ENCODE measurements at places on chromosomes 3 and 15.

DNA sequence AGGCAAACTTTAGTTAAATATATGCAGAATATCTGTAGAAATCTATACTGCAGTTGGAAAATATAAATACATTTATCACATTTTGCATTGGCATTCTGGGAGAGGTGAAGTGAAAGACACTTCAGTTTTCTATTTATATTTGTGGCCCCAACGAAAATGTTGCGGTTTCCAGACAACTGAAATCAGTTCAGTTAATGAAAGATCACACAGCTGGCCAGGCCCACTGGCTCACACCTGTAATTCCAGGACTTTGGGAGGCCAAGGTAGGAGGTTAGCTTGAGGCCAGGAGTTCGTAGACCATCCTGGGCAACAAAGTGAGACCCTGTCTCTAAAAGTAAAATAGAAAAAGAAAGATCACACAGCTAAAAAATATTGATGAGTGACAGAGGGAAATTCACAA is 11.9 kb upstream of the CLASP2 start:
- no peak for DNase-seq

GRCh38 chr15:59349680-59350420 is 22.8 kb downstream of the MYO1E start:
- peak; percentile 38 for DNase-seq

DNA sequence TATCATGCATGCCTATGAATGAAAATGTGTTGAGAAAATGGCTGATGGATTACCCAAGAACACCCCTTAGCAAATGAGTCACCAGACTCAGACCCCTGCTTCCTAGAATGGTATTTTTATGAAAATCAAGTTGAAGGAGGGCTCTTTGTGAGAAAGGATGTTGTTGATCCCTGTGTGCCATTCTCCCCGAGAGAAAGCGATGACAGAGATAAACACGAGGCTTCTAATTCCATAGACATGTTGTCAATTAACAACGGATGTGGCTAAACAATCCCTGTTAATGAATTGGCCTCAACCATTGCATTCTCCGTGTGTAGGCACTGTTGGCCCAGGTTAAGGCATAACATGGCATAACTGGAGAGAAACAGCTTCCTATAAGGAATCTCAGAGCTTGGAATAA is 5.8 kb upstream of the OXTR start:
- DNase-seq = no peak

DNA sequence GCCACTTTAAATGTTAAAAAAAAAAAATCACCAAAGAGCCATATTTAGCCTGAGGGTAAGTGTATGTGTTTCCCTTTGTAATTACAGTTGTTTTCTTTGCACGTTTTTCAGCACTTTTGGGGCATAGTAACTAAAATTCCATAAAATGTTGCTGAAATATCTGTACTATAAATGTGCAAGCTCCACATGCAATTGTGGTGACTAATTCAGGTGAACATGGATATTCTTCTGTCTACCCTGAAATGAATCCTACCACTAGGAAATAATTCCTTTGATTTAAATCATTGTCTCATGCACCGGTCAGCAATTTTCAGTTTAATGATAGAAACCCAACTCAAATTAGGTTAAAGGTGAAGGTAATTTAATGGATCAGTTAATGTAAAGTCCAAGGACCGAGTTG is 13.1 kb upstream of the TFG start:
- DNase-seq = no peak

- no peak for DNase-seq
These were observed 247.4 kb upstream of the TPM1 start for GRCh38 chr15:62795171-62795570.

DNA sequence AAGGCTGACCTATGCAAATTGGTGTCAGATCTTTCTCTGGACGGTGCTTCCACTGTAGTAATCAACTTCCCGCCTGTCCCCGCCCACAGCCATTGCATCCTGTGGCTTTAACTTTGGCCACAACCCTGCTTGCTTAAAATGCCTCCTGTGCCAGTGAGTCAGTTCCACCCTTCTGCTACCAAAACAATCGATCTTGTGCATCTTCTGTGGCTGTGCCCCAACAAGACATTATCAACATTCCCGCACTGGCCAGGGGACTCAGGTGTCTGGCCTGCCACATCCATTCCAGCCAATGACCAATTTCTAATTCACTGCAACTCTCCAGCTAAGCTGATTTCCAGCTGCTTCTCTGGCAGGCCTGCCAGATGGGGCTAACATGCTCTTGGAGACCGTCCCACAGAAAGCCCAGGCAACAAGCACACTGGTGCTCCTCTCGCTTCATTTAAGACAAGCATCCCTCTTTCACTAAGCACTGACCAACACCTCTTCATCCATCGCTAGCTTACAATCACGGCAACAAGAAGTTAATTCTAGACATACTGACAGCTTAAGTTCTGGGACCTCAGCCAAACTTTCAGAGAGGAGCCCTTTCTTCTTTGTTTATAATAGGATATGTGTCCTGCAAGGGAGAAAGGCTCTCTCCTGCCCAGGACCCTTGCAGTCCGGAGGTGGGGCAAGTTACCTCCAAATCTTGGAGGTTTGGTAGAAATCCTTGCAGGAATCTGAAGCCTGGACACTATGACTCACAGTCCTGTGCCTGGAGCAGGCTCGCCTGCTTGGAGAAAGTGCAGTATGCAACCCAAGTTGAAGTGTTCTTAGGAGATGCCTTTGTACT is 6.7 kb downstream of the CA12 start:
- DNase-seq = peak; percentile 63

GRCh38 chr15:48553559-48553958 is 92.0 kb downstream of the FBN1 start:
- no peak for DNase-seq
